ENCODE measurements at places on chromosomes 4 and X. TPM values are rescaled to one million over a fixed set of nuclear protein-coding genes. Genes with fewer than 3 reads are reported as not detected.
A peak's percentile ranks its signal among the peaks of the same experiment; 100 is the strongest.

- DNase-seq: no peak
These were observed 4.8 kb downstream of the WDR44 start for GRCh38 chrX:118350706-118351105.

- DNase-seq: no peak
These were observed 109.5 kb upstream of the CENPE start for GRCh38 chr4:103307453-103308247.

GRCh38 chr4:60657807-60658206, 542.3 kb upstream of the ADGRL3 start:
- peak; percentile 4 for DNase-seq

- DNase-seq: no peak
These were observed 344.5 kb upstream of the NOCT start for GRCh38 chr4:138671106-138671505.

GRCh38 chr4:184762100-184762499, 28.2 kb upstream of the CENPU start:
- no peak for DNase-seq

GRCh38 chr4:98996765-98997068, 1.2 kb downstream of the METAP1 start:
- no peak for DNase-seq

DNA sequence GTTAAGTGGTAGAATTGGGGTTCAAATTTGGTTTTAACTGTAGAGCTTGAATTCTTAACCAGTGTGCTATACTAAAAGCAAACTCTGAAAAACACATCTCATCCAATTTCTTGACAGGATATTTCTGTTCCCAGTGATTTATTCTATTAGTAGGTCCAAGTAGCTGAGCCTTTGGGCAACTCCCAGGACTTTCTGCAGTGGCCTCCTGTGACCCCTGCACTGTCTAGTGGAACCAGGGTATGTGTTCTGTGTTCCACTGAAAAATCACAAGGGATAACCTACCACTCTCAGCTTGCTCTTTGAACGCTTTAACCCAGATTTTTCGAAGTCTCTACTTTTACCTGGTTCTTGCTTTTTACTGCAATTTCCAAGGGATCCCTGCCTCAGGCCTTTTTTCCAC, 58.0 kb upstream of the SCOC start:
- DNase-seq: no peak

GRCh38 chr4:173698557-173699262, 168.7 kb upstream of the HAND2 start:
- no peak for DNase-seq

GRCh38 chr4:18815779-18816173, 794.2 kb upstream of the LCORL start:
- peak; percentile 4 for DNase-seq

- no peak for DNase-seq
These were observed 103.2 kb upstream of the CITED1 start for GRCh38 chrX:72408885-72409284.

DNA sequence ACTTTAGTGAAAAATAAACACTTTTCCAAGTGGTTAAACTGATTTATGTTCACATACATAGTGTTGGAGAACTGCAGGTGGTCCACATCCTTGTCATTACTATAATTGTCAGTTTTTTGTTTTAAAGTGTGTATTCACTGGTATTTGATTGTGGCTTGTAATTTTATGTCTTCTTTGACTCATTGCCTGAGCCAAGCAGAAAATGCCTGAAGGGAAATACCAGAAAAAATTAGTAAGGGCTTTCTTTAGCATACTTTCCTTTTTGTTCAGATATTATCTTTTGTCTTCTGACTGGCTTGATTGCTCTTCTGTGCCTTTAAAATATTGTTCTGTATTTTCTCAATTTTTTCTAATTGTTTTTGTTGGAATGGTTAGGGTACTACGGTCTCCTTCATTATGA, 981.3 kb downstream of the C4orf33 start:
- peak; percentile 59 for DNase-seq

GRCh38 chr4:155676430-155676825, 9.8 kb downstream of the GUCY1A1 start:
- peak; percentile 12 for DNase-seq

DNA sequence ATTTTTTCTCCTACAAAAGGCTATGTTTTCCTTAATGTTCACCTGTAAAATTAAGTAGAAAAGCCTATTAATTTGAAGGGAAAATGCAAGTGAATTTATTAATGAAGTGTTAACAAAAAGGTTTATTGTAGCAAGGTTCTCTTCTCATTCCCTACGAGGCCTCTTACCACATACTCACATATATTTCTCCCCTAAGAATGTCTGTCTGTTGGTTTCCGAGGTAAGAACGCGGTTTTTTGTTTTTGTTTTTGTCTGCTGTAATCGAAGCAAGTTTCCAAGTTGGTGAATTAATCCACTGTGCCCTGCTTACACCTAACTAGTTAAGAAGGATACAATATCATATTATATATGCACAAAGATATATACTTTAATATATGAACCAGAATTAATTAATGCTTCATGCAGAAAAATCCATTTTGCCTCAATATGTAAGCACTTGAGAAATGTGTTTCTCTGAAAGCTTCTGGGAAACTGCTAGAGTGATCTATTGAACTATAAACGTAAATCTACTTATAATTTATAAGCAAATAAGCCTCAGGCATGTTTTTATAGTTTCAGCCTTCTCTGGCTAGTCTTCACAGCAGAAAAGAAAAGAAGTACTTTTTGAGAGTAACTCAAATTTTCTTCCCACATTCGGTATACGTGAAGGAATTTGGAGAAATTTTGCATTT, 120.8 kb downstream of the EGF start:
- DNase-seq: no peak

DNA sequence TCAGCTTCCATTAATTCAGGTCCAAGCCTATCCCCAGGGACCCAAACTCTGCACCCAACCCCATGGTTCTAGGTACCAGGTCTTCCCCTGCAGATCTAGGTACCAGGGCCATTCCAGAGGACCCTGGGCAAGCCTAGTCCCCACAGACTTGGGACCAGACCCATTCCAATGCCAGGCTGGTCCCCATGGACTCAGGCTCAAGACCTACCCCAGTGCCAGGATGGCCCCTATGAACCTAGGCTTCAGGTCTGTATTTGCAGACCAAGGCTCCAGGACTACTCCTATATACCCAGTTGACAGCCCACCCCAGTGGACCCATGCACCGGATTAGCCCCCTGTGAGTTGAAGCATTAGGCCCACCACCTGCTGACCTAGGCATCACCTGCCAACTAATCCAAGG, 8.9 kb downstream of the MTHFD2L start:
- DNase-seq: no peak

GRCh38 chr4:81427344-81427821, 44.3 kb downstream of the RASGEF1B start:
- DNase-seq: no peak

GRCh38 chr4:78721747-78722146, 54.4 kb upstream of the BMP2K start:
- no peak for DNase-seq

DNA sequence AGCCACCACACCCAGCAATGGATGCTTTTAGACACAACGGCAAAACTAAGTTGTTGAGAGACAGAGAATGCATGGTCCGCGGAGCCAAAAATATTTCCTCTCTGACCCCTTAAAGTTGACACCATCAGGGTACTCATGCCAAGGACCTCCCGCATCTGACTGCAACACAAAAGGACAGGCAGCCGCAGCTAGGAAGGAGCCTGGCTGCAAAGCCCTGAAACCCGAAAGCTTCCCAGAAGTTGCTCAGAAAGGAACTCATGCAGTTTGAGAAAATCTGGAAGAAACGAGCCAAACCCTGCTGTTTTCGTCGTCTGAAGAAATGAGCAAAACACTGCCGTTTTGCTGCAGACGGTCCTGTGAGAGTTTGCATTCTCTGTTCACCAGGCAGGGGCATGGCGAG, 16.5 kb downstream of the DHRSX start:
- DNase-seq: no peak

DNA sequence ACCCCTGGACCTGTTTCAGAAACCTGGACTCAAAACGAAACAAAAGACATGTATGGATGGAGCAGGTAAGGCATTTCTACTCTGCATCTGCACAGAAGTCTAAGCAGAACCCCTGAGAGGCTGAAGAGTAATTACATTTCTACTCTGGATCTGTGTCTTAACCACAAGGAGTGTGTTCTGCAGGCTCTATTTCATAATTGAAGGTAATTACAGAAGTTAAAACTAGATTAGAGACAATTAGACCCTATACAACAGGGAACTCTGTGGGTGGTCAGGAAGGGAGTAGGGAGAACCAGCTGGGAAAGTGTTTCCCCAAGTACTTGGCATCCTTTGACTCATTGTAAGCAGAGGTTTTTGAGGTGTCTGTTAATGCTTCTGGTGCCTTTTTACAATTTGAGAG, 69.8 kb downstream of the IGSF1 start:
- no peak for DNase-seq

- no peak for DNase-seq
These were observed 27.3 kb upstream of the TET2 start for GRCh38 chr4:105119356-105119755.

- DNase-seq: no peak
These were observed 8.5 kb upstream of the GPR50 start for GRCh38 chrX:151167791-151168345.

DNA sequence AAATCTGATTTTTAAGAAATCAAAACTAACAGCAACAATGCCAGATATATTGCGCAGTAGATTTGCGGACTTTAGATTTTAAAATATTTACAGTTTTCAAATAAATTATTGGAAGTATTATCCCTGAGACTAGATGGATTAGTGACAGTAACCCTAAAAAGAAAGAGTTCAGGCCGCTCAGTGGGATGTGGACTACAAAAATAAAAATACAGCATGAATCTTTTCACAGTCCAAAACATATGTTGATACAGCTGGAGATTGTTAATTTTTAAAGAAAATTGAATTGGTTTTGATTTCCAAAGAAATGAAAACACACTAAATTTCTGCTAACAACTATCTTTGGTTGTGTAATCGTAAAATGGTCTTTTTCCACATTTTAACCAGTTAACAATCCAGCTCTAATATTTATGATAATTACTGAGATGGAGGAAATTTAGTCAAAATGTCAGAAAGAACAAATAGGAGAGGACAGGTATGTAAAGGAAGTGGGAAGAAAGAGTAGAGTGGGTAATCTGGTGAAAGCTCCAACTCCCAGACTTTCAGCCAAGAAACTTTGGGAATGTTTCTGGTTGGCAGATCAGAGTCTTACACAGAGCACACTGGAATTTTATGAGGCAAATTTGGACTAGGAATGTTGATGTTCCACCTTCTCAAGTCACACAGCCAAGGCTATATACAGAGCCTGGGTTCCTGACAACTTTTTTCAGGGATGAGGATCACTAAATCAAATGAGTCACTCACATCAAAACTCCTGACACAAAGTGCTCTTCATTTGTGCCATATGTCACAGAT, 15.1 kb downstream of the C4orf36 start:
- DNase-seq: no peak

- no peak for DNase-seq
These were observed 419 bp downstream of the ADD1 start for GRCh38 chr4:2843941-2844584.

DNA sequence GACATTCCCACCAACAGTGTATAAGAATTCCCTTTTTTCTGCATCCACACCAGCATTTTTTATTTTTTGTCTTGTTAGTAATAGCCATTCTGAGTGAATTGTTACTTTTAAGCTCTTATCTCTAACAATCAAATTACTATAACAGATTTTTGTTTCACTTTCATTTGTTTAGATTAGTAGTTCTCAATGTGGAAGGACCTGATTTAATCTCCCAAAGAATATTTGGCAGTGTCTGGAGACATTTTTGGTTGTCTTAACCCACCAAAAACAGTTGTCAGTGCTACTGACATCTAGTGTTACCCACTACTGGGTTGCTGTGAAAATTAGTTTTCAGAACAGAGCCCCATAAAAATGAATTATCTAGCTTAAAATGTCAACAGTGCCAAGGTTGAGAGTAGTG, 37.9 kb downstream of the RUFY3 start:
- DNase-seq: no peak

DNA sequence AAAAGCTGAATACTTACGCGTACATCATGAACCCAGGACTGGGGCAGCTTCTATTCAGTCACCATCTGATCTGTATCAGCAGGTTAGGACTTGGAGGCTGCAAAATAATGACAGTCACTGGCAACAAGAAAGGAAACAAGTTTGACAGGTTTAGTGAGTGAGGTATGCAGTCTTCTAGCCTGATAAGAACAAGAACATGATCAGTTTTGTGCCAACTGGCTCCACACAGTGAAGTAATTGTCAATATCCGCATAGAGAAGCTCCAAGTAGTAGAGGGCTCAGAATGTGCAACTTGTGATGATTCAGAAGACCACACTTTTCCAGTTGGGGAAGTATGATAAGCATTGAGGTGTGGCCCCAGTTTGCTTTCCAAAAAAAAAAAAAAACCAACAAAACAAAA, at the start of gene TMPRSS11F:
TSS of gene TMPRSS11F (minus strand) at position 77 of the 400 bp plus-strand sequence. CDS start at position 28, 49 bp downstream.
- DNase-seq: no peak

DNA sequence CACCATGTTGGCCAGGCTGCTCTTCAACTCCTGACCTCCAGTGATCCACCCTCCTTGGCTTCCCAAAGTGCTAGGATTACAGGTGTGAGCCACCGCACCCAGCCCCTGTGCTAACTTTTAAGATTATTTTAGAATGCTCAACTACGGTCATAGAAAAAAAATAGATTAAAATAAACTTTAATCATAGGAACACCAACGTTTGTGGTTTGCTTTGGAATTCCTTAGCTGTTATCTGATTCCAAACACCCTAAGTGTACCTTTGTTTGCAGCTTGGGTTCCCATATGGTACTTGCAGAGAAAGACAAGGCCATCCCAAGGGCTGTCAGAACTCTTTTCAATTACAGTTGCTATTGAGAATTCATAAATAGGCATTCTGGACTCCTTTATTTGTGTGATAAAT, 90.1 kb upstream of the EFHC2 start:
- no peak for DNase-seq

- no peak for DNase-seq
These were observed 2.3 kb upstream of the SASH3 start for GRCh38 chrX:129777218-129778030.

GRCh38 chrX:110041980-110042379, 39.1 kb downstream of the TMEM164 start:
- no peak for DNase-seq

DNA sequence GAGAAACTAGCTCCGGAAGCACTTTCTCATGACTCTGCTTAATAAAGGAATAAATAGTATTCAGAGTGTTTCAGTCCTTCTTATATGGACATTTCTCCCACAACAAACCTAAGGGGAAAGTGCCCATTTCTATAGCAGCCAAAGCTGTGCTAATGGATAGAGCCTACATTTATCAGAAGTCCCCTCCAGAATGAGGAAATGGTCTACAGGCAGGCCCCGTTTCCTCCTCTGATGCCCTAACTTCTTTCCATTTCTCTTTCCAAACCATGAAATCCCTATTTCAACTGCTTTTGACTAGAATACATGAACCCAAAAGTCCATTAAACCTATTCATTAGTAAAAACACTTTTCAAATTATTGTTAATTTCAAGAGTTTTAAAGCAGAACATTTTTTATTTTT, 4.5 kb downstream of the ACSL1 start:
- no peak for DNase-seq

- no peak for DNase-seq
These were observed 32.2 kb upstream of the VCX3B start for GRCh38 chrX:8432396-8432795.

The TSPAN7 gene
- total RNA-seq: 1.1 TPM

The PPP1R2C gene
- total RNA-seq: not detected

The PALLD gene
- 26.4 TPM for total RNA-seq

The TECRL gene
- total RNA-seq: not detected

The GPR34 gene
- total RNA-seq: not detected

The CYP2U1 gene
- total RNA-seq: 13.1 TPM

The SERPINA7 gene
- total RNA-seq: not detected

The MYOZ2 gene
- total RNA-seq: 0.10 TPM

The SMS gene
- 423 TPM for total RNA-seq

The SNX12 gene
- total RNA-seq: 101 TPM

Measured in A172 (cell line).